Stomach (tissue), 19 donors: ENCODE measurements at places on chromosomes 11 and 22. TPM values are rescaled to one million over a fixed set of nuclear protein-coding genes. Genes with fewer than 3 reads are reported as not detected.
A peak's percentile ranks its signal among the peaks of the same experiment; 100 is the strongest.

GRCh38 chr22:23285734-23286133 lies 105.4 kb downstream of the BCR start:
- no peaks in the 10 kb centered on the region for H3K27me3 ChIP-seq
- H3K4me3 ChIP-seq, result no peak overlapping the region
- H3K36me3 ChIP-seq, result peaks cover 87% of the 10 kb centered on the region

DNA sequence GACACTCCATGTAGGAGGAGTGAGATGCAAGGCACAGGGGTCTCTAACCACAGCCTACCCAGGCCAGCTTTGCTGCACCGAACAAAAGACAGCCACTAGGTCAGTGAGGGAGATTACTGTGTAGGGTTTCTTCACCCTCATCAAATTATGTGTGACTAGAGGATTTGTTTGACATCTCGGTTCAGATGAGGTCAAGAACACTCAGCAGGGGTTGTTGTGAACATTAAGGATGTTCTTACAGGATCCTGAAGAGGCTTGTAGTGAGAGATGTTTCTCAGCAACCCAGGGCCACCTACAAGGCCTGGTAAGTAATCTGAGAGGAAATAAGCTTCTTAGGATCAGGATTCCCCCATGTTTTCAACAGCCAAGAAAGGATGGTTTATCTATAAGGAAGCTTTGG lies 202.1 kb downstream of the NXPE2 start:
- no peak overlapping the region for H3K27ac ChIP-seq
- H3K4me3 ChIP-seq, result no peak overlapping the region
- no peak for DNase-seq
- H3K4me1 ChIP-seq, result no peaks in the 10 kb centered on the region

- no peaks in the 10 kb centered on the region for H3K27me3 ChIP-seq
- DNase-seq, result no peak
- no peaks in the 10 kb centered on the region for H3K36me3 ChIP-seq
- no peak overlapping the region for H3K4me3 ChIP-seq
- no peak overlapping the region for H3K27ac ChIP-seq
Observed at GRCh38 chr11:65992056-65992455, 9.9 kb downstream of the EIF1AD start.

GRCh38 chr11:47400768-47401279 lies 7.6 kb upstream of the SLC39A13 start:
- no peaks in the 10 kb centered on the region for H3K27me3 ChIP-seq
- peaks cover 13% of the 10 kb centered on the region for H3K4me1 ChIP-seq
- no peaks in the 10 kb centered on the region for H3K36me3 ChIP-seq

- H3K27ac ChIP-seq, result peak overlapping the region; percentile 93
- H3K4me1 ChIP-seq, result peaks cover 50% of the 10 kb centered on the region
- peak overlapping the region; percentile 33 for H3K4me3 ChIP-seq
- peak; percentile 54 for DNase-seq
- peaks cover 13% of the 10 kb centered on the region for H3K36me3 ChIP-seq
- no peaks in the 10 kb centered on the region for H3K27me3 ChIP-seq
Observed at GRCh38 chr11:111735262-111736116, 30.7 kb downstream of the PPP2R1B start.

- H3K27me3 ChIP-seq, result no peaks in the 10 kb centered on the region
- H3K4me3 ChIP-seq, result no peak overlapping the region
- no peak for DNase-seq
- H3K4me1 ChIP-seq, result peaks cover 25% of the 10 kb centered on the region
Observed at GRCh38 chr11:44893308-44893822, 57.3 kb downstream of the TP53I11 start.

DNA sequence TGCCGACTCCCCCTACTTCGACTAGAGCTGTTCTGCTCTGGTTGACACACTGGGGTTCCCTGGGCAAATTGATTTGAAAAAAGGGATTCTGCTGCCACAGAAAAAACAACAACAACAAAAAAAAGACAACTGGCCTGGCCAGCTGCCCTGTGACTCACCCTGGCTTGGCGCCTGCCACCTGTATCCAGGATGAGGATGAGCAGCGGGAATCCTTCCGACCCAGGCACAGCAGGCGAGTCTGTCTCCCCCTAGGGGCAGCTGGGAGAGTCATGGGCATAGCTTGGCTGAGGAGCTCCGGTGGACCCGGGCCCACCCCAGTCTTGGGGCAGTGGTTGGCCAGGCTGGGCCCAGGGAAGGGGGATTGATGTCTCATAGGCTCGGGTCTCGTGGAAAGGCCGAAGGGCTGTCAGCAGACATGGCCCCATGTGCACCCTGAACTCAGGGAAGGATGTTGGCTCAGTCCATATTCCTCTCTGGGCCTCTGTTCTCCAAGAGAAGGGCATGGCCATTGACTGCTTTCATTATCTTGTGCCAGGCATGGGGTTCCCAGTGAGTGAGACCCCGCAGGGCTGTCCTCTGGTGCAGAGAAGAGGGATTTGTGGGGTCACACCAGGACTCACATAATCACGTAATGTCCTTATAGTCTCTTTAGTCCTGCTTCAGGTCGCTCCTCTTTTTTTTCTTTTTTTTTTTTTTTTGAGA lies 10.4 kb upstream of the SUN2 start:
- H3K27me3 ChIP-seq, result no peaks in the 10 kb centered on the region
- no peak overlapping the region for H3K27ac ChIP-seq
- DNase-seq, result peak; percentile 60
- no peaks in the 10 kb centered on the region for H3K36me3 ChIP-seq

DNA sequence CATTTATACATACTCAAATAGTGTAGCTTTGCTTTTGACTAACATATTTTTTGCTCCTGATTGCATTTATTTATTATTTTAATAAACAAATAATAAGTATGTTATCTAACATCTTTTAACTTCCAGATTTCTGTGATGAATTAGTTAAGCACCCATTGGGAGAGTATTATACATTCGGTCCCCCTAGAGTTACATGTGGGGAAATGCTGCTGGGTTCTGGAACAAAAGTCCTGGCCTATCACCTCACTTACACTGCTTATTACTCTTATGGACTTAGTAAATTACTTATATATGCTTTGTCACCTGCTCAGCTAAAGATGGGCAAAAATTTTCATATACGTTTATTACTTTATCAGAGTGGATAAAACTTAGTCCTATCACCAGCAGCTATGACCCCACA lies 1163.0 kb downstream of the FAM181B start:
- no peak overlapping the region for H3K4me3 ChIP-seq
- DNase-seq, result no peak
- H3K27ac ChIP-seq, result no peak overlapping the region
- H3K27me3 ChIP-seq, result no peaks in the 10 kb centered on the region
- no peaks in the 10 kb centered on the region for H3K36me3 ChIP-seq

GRCh38 chr11:67441731-67442351 lies 1.4 kb downstream of the CORO1B start:
- peaks cover 51% of the 10 kb centered on the region for H3K36me3 ChIP-seq
- DNase-seq, result peak; percentile 26
- peak overlapping the region; percentile 82 for H3K4me3 ChIP-seq
- peaks cover 63% of the 10 kb centered on the region for H3K4me1 ChIP-seq
- H3K27ac ChIP-seq, result peak overlapping the region; percentile 91
- no peaks in the 10 kb centered on the region for H3K27me3 ChIP-seq

GRCh38 chr11:2509481-2510001 lies 64.7 kb downstream of the KCNQ1 start:
- no peak overlapping the region for H3K27ac ChIP-seq
- no peak overlapping the region for H3K4me3 ChIP-seq
- peak; percentile 20 for DNase-seq
- peaks cover 4% of the 10 kb centered on the region for H3K4me1 ChIP-seq

DNA sequence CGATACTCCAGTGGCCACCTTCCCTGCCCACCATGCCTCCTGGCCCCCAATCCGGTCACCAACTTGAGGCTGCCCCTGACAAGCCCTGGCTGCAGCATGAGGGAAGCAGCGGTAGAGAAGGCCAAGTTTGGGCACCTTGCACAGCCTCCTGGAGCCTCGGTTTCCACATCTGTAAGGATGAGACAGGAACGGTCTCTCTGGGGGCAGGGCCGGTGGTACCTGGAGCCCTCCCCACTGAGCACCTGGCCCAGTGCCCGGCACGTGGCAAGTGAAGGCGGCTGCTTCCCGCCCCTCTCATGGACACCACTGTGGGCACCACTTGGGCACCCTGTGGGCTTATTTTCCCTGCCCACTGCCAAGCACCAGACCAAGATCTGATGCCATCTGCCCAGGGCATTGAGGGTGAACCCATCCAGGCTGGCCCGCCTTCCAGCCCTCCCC lies 77.8 kb downstream of the CDKN1C start:
- H3K4me1 ChIP-seq, result peaks cover 26% of the 10 kb centered on the region
- no peak for DNase-seq
- no peaks in the 10 kb centered on the region for H3K36me3 ChIP-seq
- H3K27ac ChIP-seq, result peak overlapping the region; percentile 87

DNA sequence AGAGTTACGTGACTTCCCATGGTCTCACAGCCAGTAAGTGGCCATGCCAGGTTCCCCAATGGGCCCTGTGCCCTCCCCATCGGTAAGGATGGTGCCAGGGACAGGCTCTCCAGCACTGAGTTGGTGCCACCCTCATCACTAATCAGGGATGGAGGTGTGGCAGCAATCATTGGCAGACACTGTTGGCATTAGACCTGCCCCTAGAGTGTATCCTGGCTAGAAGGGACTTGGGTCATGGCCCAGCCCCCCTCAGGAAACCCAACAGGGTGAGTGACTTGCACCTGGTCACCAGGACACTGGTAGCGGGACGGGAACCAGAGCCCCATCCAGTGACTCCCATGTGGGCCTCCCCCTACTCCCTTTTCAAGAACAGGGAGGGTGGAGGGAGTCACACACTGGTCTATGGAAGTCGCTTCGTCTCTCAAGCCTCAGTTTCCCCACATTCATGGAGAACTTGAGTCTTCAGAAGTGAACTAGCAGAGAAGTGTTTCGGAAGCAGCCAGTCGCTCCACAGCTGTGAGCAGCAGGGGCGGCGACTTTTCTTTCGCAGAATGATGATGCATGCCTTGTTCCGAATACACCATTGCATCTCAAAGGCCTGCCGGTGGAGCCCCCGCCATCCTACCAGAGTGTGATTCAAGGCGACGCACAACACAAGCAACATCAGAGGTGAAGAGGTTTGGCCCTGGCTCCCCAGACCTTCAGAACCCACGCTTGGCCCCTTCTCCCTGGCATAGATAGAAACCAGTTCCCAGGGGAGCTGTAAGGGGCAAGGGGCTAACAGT lies 12.9 kb downstream of the MS4A10 start:
- no peak for DNase-seq
- H3K4me1 ChIP-seq, result no peaks in the 10 kb centered on the region
- H3K4me3 ChIP-seq, result no peak overlapping the region
- no peak overlapping the region for H3K27ac ChIP-seq
- H3K27me3 ChIP-seq, result peaks cover 29% of the 10 kb centered on the region

DNA sequence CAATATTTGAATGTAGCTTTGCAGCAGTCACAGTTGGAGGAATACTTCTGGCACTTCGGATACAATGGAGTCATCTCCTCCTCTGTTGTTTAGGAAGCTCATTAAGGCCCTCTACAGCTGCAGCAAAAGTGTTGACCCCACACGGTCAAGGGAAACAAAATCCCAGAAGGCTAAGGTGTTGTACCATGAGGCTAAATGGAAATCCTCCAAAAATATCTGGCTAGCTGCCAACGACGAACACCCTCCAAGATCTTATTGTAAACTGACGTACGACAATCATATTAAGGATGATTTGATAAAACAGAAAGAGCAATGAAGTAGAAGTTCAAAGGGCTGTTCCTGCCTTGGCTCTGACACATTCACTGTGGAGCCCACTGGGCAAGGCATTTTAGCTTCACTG lies 4.0 kb downstream of the POGLUT3 start:
- H3K4me1 ChIP-seq, result peaks cover 14% of the 10 kb centered on the region
- DNase-seq, result no peak
- H3K36me3 ChIP-seq, result peaks cover 12% of the 10 kb centered on the region
- H3K27me3 ChIP-seq, result no peaks in the 10 kb centered on the region
- H3K4me3 ChIP-seq, result no peak overlapping the region

GRCh38 chr11:77127920-77128691 lies at the start of gene MYO7A:
MYO7A (plus strand) TSS chr11:77128246; CDS start chr11:77130635, 2,389 bp downstream.
- DNase-seq, result peak; percentile 56
- H3K4me1 ChIP-seq, result peaks cover 33% of the 10 kb centered on the region
- H3K27ac ChIP-seq, result no peak within 1 kb of the TSS

DNA sequence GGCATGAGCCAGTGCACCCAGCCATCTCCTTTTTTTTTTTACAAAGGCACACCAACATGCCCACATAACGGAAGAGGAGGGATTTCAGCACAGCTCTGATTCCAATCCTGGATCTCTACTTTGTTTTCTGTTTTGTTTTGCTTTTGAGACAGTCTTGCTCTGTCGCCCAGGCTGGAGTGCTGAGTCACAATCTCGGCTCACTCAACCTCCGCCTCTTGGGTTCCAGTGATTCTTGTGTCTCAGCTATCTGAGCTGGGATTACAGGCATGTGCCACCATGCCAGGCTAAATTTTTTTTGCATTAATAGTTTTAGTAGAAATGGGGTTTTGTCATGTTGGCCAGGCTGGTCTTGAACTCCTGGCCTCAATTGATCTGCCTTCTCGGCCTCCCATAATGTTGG lies 28.1 kb downstream of the VSTM5 start:
- no peak overlapping the region for H3K4me3 ChIP-seq
- no peak overlapping the region for H3K27ac ChIP-seq
- no peak for DNase-seq
- no peaks in the 10 kb centered on the region for H3K4me1 ChIP-seq
- H3K36me3 ChIP-seq, result peaks cover under 1% of the 10 kb centered on the region

Gene CCS
- 131 TPM for total RNA-seq

Gene SULT4A1
- total RNA-seq, result 2.2 TPM

Gene PPP6R2
- total RNA-seq, result 243 TPM

Gene JAML
- total RNA-seq, result 11.0 TPM

Gene GVQW3
- 2.0 TPM for total RNA-seq

Gene LMNTD2
- 35.0 TPM for total RNA-seq

Gene LPXN
- not detected for total RNA-seq

Gene POU2AF2
- not detected for total RNA-seq

Gene HOATZ
- total RNA-seq, result not detected

Gene HORMAD2
- total RNA-seq, result not detected
